ENCODE measurements at places on chromosomes 1 and 21.
A peak's percentile ranks its signal among the peaks of the same experiment; 100 is the strongest.

GRCh38 chr21:46325073-46325912 is 1.3 kb downstream of the PCNT start:
- DNase-seq = peak; percentile 53

DNA sequence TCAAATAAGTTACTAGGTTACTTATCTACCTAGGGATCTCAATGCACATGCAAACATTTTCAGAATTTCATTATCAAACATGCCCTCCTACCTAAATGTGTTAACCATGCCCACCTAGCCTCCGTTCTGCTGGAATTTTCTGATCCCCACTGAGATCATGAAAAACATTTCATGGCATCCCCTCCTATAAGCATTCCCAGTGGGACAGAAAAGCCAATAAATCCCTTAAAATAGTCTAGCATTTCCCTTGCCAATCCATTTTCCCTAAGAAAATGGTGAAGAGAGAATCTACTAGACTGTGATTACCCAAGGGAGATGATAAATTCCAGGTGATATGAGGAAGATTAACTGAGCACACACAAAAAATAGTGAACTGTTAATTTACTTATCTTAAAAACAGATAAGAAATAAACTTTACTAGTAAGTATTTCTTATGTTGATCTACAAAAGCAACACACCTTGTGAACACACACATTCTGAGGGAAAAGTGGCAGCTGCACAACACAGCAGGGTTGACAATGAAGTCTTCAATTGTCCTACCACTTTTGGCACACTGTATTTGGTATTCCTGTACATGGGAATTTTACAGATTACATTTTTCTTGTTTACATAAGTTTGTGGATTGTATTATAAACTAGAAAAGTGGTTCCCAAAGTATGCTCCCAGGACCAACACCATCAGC is 49.6 kb downstream of the ARID4B start:
- no peak for DNase-seq

DNA sequence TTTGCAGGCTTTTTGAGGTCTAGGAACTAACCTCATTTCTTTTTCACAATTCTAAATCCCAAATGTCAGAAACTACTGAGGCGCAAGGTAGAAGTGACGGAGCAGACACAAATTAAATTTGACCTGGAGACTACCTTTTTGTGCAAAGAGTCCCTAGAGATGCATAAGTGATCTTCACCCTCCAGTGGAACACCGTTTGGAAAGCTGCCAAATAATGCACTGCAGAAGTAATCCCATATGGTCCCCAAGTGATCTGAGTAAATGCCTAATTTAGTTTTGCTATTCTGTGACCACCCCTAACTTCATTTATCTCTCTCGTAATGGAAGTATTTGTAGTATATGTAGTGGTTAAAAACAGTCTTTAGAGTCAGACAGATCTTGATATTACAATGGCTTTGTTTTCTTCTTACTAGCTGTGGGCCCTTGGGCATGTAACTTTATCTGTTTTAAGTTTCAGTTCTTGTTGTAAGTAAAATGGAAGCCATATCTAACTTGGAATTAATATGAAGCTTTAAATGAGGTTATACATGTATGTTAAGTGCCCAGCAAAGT is 70.4 kb upstream of the IPO9 start:
- DNase-seq = no peak

DNA sequence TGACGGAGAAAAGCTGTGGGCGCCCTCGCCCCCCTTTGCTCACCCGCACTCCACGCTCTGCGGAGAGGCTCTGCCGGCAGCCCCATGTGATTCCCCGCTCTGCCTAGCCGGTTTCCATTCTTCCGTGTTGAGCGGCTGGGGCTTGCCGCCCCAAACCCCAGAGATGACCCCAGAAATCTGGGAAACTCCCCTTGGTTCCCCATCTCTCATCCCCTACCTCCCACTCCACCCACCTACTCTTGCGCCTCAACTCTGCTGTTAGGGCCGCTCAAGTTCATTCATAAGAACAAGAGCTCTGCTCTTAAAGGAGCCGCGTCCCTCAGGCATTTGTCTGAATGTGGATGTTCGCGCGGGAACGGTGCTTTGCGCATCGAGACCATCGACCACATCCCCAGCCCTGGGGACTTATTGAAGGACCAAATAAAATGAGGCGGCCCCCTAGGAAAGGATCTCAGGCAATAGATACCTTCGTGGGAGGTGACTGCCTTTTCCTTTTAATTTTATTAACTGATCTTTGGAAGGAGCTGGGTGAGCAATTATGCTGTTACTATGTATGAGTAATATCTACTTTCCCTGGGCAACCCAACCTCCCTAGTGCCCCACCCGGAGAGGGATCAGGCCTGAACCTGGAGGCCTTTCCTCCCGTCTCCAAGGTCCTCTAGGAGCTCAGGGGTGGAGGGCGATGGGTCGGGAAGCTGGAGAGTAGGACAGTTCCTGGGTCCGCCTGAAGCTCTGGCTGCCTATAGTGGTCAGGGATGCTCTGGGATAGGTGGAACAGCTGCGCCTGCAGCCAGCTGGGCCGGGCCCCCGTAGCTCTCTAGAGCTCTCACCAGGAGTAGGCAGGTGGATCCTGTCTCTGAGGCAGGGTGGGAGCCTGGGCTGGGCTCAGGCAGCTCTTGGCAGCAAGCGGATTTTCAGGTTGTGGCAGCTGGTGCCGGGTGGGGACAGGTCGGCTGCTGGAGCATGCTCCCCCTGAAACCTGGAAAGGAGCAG is 898 bp downstream of the MFSD2A start:
- peak; percentile 64 for DNase-seq

- no peak for DNase-seq
Measured at GRCh38 chr1:7654725-7655124, 116.4 kb upstream of the VAMP3 start.

- no peak for DNase-seq
Measured at GRCh38 chr1:237293804-237294203, 251.8 kb downstream of the RYR2 start.

- DNase-seq = no peak
Measured at GRCh38 chr1:55131801-55132200, 83.4 kb downstream of the USP24 start.

DNA sequence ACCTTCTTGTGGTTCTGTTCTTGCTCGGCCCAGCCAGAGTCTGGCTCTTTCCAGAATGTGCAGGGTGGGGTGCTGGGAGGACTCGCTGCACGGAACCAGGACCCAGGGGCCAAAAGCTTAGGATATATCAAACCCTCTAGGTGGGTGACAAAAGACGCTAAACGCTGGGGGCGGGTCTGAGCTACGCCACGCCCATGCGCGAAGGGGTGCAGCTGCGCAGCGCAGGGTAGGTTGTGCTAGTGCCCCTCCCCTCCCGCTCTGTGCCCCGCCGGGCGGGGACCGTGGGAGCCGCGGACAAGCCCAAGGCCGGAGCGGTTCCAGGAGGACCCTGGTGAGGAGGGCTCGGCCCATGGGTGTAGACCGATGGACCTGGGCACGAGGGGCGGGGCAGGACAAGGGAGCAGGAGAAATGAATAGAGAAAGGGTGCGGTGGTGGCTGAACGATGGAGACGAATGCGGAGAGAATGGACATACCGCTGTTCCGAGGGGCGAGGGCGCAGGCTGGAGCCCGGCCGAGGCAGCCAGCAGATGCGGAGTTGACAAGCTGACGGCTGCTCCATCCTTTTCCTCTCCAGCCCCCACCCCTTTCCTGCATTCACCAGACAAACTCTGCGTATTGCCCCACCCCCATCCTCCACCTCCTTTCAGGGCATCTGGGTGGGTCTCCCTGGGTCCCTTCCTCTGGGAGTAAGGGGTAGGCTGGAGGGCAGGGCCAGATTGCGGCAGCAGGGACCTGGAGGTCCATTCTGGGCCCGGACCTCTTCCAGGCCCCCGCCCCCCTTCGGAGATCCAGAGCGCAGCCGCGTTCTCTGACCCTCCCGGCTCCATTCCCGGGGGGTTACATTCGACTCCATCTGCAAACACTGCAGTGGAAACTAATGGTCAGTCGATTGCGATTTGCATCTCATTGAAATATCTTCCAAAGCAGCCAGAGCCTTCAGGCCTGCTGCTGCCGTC is at the start of gene RUSC1:
RUSC1 (plus strand) TSS at position 234 of the 957 bp plus-strand sequence. CDS start 880 bp downstream, outside the sequence.
- peak; percentile 82 for DNase-seq

DNA sequence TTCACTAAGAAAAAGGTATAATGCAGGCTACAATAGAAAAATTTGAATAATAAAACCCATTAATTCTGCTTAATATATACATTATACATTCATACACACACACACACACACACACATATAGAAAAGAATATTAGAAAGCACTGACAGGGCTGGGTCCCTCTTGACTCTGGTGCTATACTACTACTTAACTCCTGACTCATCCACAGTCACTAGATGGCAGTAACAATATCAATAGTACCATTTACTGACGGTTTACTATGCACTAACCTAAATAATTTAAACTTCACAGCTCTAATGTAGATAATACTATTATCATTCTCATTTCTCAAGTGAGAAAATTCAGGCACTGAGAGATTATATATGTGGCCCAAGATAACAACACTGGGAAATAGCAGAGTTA is 87.5 kb downstream of the COP1 start:
- no peak for DNase-seq

DNA sequence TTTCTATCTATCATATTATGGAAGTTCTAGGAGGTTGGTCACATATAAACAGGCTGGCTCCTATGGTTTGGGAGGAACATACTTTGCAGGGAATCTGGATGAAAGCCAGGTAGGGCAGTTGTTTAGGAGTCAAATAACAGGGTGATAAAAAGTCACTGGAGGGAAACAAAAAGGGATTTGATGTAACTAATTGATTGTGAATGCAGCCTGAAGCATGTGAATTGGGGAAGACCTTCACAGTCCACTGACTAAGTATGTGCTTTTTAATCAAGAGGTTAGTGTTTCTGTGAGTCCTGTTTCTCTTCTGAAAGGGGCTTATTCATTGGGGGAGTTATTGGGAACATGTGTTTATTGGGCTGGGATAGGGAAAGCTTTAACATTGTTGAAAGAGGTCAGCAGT is 41.3 kb downstream of the HMCN1 start:
- no peak for DNase-seq

- no peak for DNase-seq
Measured at GRCh38 chr1:64147759-64148158, 55.7 kb upstream of the UBE2U start.

GRCh38 chr1:36469163-36469562 is 5.0 kb upstream of the MRPS15 start:
- no peak for DNase-seq

DNA sequence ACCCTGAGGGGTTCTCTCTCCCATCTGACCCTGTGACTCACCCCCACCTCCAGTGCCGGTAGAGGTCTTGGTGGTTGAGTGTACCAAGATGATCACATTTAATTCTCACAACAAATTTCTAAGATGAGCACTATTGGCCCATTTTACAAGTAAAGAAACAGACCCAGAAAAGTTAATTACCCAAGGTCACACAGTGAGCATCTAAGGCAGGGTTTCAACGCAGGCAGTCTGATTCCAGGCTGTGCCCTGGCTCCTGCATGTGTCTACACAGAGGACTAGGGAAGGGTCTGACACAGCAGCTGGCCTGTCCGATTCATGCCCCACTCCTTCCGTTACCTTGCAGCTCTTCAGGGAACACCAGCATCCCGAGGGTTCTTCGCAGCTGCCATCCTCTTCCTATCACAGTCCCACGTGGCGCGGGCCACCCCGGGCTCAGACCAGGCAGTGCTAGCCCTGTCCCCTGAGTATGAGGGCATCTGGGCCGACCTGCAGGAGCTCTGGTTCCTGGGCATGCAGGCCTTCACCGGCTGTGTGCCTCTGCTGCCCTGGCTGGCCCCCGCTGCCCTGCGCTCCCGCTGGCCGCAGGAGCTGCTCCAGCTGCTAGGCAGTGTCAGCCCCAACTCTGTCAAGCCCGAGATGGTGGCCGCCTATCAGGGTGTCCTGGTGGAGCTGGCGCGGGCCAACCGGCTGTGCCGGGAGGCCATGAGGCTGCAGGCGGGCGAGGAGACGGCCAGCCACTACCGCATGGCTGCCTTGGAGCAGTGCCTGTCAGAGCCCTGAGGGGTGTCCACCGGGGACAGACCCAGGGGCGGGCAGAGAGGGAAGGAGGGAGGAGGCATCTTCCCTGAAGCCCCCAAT is 7.5 kb downstream of the NCDN start:
- DNase-seq = no peak

DNA sequence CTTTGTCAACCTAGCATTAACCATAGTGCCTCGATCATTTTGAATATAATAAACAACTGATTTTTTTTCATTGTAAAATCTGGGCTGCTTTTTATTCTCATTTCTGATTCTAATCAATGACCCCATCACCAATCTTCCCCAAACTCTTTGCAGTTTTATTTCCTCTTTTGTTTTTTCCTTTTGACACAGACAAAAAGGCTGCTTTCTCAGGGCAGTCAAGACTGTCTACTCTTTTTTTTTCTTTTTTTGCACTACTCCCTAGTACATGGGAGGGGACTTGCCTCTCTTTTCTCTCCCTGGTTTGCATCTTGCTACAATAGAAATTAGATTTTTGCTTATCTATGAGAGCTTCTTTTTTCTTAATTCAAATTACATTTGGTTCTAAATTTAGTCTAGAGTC is 987.9 kb downstream of the ADGRL2 start:
- no peak for DNase-seq

GRCh38 chr1:248816042-248816851 is 9.5 kb downstream of the SH3BP5L start:
- DNase-seq = no peak

- peak; percentile 25 for DNase-seq
Measured at GRCh38 chr1:3795453-3796214, 664 bp downstream of the LRRC47 start.

DNA sequence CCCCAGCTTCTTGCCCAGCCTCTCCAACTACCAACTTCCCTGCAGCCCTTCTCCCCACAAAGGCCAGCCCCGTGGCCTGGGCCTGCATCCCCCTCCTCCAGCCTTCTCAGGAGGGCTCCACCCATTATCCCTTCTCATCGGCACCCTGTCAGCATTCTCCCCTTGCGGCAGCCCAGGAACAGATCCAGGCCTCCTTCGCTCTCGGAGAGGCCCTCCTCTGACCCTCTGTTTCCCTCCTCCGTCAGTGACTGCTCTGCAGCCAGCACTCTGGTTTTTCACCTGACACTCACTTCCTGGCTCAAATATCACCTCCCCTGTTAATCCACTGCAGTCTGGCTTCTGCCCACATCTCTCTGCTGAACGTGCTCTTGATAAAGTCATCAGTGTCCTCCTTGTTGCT is 17.5 kb downstream of the ADGRB2 start:
- DNase-seq = no peak

GRCh38 chr1:93629101-93630059 is 52.3 kb downstream of the BCAR3 start:
- peak; percentile 42 for DNase-seq

- no peak for DNase-seq
Measured at GRCh38 chr1:169901115-169901514, 7.4 kb upstream of the SCYL3 start.

- no peak for DNase-seq
Measured at GRCh38 chr1:196418772-196419171, 189.5 kb downstream of the KCNT2 start.

DNA sequence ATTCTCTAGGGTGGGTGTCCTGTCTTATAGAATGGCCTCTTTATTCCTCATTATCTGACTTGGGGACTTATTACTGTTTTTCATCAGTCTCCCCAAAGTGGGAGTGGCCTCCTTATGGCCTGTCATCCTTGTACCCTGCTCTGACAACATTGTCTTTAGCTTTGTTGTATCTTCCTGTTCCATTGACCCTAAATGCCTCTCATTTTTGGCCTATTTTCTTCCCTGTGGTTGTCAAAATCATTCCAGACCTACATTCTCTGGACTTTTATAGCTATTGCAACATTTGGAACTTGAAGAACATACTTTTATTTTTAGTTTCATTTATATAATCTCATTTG is 9.7 kb downstream of the SFT2D2 start:
- DNase-seq = no peak

- DNase-seq = no peak
Measured at GRCh38 chr1:117166076-117166475, 44.5 kb upstream of the TRIM45 start.

- peak; percentile 18 for DNase-seq
Measured at GRCh38 chr1:225655509-225656258, 2.8 kb upstream of the ENAH start.

GRCh38 chr1:20405893-20406604 is 80.0 kb downstream of the CAMK2N1 start:
- DNase-seq = no peak
